ENCODE measurements at places on chromosomes 6 and 20.
A peak's percentile ranks its signal among the peaks of the same experiment; 100 is the strongest.

DNA sequence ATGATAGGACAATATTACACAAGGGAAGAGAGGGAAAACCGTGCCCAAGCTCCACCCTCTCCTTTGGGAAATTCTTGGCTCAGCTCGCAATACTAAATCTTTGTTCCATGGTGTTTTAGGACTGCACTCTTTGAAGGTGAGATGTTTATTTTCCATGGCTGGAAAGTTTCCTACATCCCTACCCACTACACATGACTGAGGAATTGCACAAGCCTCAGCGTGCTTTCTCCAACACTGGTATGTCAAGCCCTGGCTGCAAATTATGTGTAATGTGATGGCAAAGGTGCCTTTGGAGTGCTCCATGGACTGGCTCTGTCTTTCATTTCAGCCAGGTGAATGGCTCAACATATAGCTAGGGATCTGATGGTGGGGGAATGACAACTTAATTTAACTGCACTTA, 134.3 kb downstream of the ISM1 start:
- DNase-seq, result no peak

DNA sequence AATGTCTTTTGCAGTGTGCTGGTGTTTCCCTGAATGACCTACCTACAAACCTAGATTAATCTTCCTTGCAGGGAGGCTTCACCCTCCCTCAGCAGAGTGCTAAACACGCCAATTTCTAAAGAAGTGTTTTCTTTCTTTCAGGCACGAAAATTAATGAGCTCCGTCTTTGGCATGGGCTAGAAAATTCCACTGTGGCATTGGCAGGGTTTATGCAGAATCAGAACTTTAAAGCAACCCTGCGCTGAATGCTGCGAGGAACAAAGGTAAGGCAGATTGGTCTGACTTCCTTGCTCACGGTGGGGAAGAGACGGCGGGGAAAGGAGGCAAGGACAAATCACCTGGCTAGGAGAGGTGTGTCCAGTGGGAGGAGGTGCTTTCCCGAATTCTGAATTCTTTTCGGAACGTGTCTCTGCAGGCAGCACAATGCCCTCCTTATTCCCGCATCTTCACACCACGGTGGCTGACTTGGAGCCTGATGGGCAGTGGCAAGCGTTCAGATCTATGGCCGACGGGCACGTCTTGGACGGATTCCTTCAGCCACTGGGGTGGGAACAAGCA, 6.2 kb upstream of the BANF2 start:
- no peak for DNase-seq

DNA sequence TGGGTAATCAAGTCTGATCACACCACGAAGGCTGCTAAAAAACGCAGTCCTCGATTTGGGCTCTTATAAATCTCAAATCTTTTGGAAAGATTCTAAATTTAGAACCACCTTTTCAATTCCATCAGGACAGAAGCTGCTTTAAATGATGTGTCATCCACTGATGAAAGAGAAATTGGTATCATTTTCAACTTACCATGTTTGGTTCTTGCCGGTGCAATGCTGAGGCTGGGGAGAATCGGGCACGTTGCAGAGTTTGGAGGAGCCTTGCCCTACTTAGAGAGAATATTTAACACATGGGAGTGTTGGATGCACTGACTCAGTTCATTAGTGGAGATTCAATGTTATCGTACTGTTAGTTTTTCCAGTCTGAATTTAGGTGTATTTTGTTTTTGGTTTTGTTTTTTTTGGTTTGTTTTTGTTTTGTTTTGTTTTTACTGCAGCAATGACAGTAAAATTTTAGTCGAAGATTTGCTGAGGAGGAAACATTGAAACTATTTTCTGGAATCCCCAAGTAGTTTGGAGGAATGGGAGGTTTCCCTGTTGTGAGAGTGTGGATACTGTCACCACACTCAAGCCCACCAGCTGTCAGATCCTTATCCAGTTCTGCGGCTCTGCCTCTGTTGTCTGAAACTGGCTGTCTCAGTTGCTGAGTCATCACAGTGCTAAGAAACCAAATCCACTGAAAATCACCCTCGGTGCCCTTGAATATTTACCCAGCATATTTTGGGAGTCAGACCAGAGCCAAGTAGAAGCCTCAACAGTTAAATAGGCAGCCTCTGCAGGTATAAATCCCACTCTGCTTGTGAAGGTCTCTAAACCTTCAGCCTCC, 497.0 kb downstream of the BTBD3 start:
- no peak for DNase-seq

DNA sequence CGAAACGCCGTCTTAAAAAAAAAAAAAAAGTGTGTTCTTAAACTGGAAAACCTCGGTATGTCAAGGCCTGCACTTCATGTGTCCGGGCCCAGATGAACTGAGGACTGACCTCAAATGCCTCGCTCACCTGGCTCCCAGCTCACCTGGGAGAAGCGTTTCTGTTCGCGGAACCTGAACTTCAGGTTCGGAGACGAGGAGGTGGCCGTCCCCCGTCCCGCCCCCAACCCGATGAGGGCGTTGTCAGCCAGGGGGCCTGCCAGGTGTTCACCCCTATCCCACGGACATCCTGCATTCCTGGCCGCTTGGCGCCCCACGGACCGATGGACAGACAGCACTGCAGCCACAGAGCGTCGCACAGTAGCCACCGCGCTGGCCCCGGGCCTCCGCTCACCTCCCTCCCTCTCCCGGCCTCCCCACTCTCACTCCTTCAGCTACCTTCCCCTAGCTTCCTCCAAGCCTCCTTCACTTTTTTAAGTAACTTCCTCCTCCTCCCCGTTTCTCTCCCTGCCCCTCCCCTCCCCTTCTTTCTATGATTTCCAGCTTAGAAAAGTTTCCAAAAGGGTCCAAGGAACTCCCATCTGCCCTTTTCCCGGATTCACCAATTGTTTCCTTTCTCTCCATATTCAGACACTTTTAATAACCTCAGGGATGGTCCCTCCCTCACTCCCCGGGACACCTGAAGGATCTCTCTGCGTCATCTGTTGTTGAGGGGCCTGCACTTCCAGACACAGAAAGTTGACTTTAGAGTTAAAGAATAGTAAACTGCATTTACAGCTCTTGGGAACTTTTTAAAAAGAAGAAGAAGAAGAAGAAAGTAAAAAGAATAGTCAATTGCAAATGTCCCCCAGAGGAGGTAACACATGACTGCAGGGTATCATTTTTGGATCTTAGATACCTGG, 22.7 kb upstream of the MCM3 start:
- DNase-seq, result no peak

DNA sequence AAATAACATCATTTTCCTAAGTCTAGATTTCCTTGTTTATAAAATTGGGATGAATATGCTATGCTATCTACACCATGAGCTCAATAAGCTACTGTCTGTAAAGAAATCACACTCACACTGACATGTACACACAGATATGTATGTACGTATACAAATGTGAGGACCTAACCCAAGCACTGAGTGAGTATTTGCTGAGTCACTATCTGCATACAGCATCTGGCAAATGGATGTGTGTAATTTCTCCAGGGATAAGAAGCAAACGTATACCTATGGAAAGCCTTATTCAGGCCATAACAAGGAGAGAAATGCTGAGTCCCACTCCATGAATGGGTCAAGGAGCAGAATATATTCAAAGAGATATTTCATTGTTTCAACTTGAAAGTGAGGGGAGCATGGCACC, 153.9 kb downstream of the LPA start:
- peak; percentile 13 for DNase-seq

- no peak for DNase-seq
Observed at GRCh38 chr20:19344341-19344740, 131.9 kb downstream of the SLC24A3 start.

- DNase-seq, result no peak
Observed at GRCh38 chr6:27358786-27359185, 29.8 kb upstream of the ZNF391 start.

DNA sequence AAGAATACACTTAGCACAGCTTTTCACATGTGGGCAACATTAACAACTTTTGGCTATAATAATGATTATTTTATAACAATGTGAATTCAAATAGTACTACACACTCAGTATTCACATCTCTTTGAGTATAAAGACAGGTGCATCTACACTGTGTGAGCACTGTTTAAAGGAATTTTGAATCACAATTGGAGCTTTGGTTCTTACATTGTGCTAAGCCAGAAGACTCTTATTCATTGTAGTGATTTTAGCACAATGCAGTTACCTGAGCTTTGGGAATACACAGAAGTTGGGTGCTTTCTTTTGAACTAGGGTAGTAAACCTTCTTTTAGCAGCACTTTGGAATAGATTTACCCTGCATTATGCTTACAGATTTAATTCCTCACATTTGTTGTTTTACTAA, 20.5 kb downstream of the RIMS1 start:
- no peak for DNase-seq

GRCh38 chr6:34535646-34536045, 20.5 kb downstream of the SPDEF start:
- DNase-seq, result no peak

GRCh38 chr6:126516411-126516810, 176.5 kb downstream of the CENPW start:
- no peak for DNase-seq

GRCh38 chr6:4256969-4257368, 121.6 kb upstream of the ECI2 start:
- no peak for DNase-seq

GRCh38 chr6:129634411-129635230, 75.4 kb downstream of the ARHGAP18 start:
- no peak for DNase-seq

GRCh38 chr6:53854843-53855567, 60.2 kb downstream of the LRRC1 start:
- no peak for DNase-seq

- DNase-seq, result no peak
Observed at GRCh38 chr6:169949511-169950097, 198.2 kb downstream of the ERMARD start.

- DNase-seq, result no peak
Observed at GRCh38 chr6:93407186-93407585, 12.2 kb downstream of the EPHA7 start.

GRCh38 chr20:57773059-57773815, 63.4 kb upstream of the PMEPA1 start:
- DNase-seq, result no peak

DNA sequence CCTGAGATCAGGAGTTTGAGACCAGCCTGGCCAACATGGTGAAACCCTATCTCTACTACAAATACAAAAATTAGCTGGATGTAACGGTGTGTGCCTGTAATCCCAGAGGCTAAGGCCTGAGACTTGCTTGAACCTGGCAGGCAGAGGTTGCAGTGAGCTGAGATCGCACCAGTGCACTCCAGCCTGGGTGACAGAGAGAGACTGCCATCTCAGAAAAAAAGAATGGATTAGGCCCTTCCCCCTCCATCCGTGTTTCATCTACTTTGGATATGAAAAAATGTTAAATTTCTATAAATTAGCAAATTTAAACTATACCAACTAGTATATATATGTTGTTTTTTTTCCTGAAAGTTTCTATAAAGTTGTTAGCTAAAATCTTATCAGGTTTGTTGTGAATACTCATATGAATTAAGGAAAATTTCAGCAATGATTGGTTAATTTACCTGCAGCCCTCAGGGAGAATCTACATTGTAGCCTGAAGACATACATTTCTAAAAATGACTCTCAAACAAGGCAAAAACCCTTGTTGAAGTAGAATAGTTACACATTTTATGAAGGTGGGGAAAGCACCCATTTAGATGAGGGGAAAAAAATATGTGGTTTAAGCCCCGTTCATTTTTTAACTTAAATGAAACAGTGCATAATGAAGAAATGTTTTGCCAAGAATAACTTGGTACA, 120.9 kb downstream of the TIAM2 start:
- no peak for DNase-seq

DNA sequence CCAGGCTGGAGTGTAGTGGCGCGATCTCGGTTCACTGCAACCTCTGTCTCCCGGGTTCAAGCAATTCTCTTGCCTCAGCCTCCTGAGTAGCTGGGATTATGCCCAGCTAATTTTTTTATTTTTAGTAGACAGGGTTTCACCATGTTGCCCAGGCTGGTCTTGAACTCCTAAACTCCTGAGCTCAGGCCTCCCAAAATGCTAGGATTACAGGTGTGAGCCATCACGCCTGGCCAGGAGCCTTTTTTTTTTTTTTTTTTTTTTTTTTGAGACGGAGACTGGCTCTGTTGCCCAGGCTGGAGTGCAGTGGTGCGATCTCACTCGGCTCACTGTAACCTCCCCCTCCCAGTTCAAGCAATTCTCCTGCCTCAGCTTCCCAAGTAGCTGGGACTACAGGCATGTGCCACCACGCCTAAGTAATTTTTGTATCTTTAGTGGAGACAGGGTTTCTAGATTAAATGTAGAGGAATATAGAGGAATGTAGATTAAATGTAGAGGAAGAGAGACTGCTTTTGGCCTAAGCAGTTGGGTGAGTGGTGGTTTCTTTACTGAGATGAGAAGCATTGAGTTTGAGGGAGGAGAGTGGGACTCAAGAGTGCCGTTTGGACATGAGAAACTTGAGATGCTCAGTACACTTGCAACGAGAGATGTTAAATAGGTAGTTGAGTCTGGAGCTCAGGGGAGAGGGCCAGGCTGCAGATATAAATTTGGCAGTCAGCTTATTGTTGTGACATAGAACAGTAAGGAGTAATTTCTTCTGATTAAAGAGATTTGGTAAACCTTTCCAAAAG, 16.7 kb downstream of the VAPB start:
- DNase-seq, result no peak

DNA sequence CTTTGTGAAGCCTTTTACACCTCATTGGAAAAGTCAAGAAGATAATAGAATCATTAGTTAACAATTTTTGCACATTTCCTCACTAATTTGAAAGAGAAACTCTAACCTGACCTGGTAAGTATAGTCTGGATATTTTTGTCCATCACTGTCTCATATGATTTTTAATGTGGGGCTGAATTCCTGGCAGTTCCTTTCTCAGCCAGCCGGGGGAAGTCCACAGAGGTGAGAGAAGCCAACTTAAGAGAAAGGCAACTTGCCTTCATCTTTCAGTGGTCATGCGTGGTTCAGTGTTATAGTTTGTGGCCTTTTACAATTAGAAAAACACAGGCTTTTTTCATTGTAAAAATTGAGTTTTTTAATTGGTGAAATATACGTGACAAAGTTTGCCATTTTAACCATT, 80.6 kb downstream of the CDYL start:
- no peak for DNase-seq

DNA sequence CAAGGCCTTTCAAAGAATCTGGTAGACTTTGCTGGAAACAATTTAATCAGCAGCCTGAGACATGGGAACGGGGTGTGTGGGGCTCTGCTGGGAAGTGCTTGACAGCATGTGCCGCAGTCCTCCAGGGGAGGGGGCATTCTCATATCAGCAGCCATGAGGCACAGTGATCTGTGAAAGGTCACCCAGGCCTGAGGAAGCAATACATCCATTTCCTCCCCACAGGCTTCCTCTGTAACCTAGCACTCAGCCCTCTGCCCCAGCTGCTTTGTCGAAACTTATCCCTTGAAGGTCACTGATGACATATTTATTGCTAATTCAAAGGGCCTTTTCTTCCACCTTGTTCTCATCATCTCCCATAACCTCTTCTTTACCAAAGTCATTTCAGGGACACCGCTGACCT, 103.3 kb downstream of the TNFAIP3 start:
- DNase-seq, result no peak

- DNase-seq, result no peak
Observed at GRCh38 chr6:81366972-81367371, 385.5 kb downstream of the TENT5A start.

GRCh38 chr6:139584599-139584998, 210.2 kb upstream of the CITED2 start:
- DNase-seq, result no peak
